Caudate nucleus (tissue), 63 donors: ENCODE measurements at places on chromosomes 6 and 20.

- DNase-seq, result no peak
Observed at GRCh38 chr6:32184084-32184640, at the start of gene AGER. Gene AGER (minus strand): TSS chr6:32184253. CDS start chr6:32184222, 31 bp downstream.

DNA sequence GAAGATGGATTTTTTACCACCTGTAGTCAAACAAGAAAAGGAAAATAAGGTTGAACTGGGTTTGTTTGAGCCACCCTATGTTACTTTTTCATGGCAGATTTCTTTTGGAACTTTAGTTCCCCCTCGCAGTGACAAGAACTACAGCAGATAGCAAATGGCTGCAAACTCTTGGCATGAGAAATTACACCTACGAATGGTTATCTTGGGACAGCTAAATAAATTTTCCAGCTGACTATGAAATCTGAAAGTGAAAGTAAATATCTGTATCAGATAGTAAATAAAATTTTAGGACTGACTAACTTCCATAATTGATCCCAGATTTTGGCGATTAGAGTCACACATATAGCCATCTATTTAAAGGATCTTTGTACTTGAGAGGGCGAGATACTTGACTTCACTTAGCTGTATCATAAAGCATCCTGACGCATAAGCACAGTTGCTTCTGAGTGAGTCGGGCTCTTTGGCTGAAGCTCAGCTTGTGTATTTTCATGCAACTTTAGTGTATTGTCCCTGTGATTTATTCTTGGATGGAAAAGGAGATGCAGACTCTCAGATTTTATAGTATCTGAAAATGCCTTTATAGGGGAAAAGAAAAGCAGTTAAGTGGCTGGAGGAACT lies 125.3 kb upstream of the B3GAT2 start:
- no peak for DNase-seq

GRCh38 chr20:15039088-15039752 lies 701.8 kb upstream of the FLRT3 start:
- DNase-seq, result no peak

GRCh38 chr6:136424901-136425300 lies 125.3 kb downstream of the MAP7 start:
- no peak for DNase-seq

GRCh38 chr6:142613981-142614380 lies 312.2 kb downstream of the ADGRG6 start:
- no peak for DNase-seq

DNA sequence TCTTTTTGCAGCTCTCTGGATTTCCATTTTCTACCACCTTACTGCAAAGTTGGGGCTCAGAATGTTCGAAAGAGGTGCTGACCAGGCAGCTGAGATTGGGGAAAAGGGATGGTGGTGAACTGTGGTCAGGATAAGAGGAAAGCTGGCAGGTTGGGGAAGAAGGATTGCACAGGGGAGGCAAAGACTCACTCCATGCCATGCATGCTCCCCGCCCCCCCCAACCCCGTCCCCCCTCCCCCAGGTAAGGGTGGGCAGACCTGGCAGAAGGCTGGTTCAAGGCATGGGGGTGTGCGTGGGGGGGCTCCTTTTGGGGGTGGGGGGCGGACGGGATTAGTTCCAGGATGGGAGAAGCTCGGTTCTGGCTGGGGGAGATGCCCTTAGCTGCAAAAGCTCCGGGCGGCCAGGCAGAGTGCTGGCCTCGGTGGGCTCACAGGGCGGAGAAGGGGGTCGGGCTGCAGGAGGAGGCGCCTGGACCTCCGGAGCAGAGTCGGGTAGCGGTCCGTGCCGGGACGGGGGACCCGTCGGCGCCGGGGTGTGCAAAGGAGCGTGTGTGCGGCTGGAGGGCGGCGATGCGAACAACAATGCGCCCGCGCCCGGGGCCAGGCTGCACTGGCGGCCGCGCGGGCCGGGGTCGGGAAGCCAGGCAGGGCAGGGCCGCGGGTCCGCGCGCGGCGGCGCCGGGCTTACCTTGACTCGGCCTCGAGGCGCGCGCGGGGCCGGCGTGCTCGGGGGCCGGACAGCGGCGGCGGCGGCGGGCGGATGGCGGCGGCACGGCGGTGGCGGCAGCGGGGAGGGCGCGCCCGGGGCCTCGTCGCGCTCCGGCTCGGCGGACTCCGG lies 880 bp downstream of the ADNP start:
- DNase-seq, result no peak

DNA sequence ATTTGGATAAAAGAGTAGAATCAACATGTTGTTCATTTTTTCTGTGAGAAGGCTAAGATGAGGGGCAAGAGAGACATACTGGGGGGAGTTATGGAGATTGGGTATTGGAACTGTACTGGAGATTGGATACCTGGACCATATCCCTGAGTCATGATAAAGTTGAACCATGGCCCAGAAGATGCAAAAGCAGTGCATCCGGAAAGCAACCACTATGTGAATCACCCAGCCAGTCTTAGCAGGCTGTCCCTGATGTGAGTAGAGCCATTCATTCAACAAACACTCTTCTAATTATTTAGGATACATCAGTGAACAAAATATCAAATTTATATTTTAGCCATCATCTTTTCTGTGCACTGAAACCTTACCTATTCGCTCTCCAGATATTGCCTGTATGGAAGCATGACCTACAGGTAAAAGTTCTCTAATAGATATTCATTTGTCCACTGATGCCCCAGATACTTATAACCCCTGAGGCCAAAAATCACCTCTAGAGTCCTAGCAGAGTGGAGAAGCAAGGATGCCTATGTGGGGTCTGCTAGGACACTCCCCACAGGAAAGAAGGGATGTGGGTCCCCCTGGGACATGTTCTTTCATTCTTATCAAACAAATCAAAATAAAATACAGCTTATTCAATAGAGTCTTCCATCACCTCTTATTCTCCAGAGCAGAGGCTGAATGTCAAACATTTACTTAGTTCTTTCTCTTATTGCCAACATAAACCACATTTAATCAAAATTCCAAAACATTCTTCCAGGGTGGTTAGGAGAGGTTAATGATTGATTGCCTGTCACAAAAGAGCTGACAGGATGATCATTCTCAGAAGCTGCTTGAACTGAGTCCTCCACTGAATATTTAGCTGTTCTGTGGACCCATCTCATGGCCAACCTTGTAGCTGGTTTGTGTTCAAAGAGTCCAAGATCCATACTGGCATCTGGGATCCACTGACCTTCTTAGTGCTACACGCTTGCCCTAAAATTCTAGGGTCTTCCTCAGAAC lies 37.0 kb upstream of the PKHD1 start:
- DNase-seq, result no peak

DNA sequence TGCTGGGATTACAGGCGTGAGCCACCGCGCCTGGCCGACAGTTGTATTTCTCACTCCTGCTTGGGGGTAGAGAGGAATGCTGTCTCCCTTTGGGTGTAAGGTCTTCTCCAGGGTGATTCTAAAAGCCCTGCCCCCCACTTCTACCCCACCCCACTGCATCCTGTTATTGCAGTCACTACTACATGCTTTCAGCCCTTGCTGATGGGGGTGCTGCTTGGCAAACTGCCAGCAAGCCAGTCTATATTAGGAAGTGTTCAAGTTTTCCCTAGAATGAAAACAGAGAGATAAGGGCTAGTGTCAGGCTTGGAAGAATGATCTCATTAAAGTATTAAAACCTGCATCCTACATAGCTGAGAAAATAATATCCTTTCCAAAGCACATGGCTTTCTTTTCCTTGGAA lies 31.3 kb downstream of the TTI1 start:
- no peak for DNase-seq

DNA sequence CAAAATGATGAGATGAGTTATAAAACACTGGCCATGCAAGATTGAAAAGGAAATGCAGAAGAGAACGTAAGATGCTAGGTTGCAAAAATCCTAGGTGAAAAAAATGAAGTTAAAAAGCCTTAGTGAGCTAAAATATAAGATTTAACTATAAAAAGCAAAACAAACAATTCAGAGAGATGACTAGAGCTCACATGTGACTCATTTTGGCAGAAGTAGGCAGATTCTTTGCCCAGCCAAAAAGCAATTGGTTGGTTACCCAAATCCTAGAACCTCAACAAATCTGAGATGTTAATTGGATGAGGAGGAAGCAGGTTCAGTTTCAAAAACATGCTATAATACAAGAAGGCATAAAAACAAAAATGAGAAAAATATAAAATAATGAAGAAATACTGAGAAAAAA lies 249.1 kb downstream of the OGFRL1 start:
- no peak for DNase-seq
